ENCODE measurements at places on chromosomes 5 and 9.

DNA sequence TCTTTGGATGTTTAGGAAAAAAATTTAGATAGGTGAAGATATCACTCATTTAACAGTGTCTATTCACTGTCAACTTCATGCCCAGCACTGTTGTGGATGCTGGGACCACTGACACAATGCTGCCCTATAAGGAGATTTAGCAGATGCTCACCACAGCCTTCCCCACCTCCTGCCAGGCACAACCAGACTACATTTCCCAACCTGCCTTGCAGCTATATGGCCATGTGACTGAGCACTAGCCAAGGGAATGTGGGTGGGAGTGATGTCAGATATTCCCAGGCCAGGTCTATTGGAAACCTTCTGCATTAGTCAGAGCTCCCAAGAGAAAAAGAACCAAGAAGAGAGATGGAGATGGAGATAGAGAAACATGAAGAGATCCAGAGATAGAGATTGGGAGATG lies 302.6 kb upstream of the TAS2R1 start:
- no peak for DNase-seq

- DNase-seq = no peak
Observed at GRCh38 chr9:13805546-13805945, 508.4 kb downstream of the NFIB start.

GRCh38 chr5:73969195-73970036 lies 343.4 kb downstream of the ARHGEF28 start:
- DNase-seq = no peak

GRCh38 chr9:124871156-124871561 lies 9.2 kb downstream of the ARPC5L start:
- no peak for DNase-seq

GRCh38 chr9:36191290-36191645 lies 547 bp downstream of the CLTA start:
- DNase-seq = peak; percentile 28

- no peak for DNase-seq
Observed at GRCh38 chr9:28923351-28923750, 1350.1 kb upstream of the C9orf72 start.

DNA sequence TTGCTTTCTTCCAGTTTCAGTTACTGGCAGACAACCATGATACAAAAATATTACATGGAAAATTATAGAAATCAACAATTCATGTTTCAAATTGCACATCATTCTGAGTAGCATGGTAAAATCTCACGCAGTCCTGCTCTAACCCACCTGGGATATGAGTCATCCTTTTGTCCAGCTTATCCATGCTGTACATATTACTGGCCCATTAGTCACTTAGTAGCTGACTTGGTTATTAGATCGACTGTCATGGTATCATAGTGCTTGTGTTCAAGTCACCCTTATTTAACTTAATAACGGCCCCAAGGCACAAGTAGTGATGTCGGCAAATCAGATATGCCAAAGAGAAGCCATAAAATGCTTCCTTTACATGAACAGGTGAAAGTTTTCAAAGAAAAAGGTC lies 41.2 kb downstream of the NADK2 start:
- no peak for DNase-seq

- DNase-seq = no peak
Observed at GRCh38 chr5:133993185-133993936, 11.4 kb downstream of the VDAC1 start.

GRCh38 chr5:98556712-98557111 lies 216.8 kb upstream of the RGMB start:
- DNase-seq = no peak

DNA sequence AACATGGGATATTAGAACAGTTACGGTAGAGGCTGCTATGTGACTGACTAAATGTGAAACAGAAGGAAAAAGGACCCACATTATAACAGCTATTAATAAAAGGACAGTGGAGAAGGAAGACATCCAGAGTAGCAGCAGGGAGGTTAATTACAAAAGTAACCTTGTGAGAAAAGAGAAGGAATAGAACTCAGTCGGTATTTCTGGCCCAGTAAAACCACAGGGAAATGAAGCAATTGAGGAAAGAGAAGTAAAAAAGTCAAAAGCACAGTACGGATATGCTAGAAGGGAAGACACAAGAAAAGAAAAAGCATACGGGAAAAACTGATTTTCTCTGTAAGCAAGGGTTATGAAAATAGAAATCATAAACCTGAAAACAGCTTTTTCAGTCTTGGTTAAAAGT lies 164.7 kb downstream of the RFX3 start:
- no peak for DNase-seq

- DNase-seq = no peak
Observed at GRCh38 chr5:89535411-89535810, 652.4 kb upstream of the MEF2C start.

GRCh38 chr5:174972291-174972690 lies 247.9 kb downstream of the MSX2 start:
- no peak for DNase-seq

DNA sequence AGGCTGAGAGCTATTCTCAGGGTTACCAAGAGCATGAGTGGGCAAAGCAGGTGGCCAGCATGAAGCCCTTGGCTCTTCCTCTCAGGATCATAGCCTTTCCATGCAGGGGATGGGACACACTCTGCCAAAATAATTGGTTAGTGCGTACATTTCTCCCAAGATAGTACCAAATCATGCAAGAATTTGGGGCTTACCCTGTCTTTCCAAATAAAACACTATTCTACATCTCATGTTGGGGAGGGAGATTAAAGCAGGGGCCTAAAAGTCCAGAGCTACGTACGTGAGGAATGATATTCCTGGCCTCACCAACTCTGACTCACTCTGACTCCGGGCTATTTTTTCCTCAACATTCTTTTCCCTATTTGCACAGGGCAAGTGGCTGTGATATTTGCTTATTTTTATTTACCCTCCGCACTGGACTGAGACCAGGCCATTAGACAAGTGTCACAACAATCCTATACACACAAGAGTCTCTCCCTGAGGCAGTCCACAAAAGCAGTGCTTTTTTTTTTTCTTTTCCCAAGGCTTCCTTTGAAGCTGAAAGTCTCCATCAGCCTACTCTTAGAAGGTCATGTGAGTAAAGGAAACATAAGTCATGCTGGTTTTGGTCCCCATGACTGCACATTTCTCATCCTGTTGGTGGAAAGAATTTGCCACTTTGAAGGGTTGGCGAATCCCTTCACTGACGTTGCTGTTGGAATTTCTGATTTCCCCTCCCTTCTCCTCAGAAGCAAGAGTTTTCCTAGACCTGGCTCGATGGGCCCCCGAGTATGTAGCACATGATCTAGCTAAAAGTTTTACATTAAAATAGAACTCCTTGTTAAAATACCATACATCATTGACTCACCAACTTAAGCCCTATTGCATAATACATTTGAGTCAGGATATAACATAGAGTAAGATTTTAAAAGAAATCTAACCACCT lies 40.0 kb downstream of the TMEM252 start:
- DNase-seq = no peak

DNA sequence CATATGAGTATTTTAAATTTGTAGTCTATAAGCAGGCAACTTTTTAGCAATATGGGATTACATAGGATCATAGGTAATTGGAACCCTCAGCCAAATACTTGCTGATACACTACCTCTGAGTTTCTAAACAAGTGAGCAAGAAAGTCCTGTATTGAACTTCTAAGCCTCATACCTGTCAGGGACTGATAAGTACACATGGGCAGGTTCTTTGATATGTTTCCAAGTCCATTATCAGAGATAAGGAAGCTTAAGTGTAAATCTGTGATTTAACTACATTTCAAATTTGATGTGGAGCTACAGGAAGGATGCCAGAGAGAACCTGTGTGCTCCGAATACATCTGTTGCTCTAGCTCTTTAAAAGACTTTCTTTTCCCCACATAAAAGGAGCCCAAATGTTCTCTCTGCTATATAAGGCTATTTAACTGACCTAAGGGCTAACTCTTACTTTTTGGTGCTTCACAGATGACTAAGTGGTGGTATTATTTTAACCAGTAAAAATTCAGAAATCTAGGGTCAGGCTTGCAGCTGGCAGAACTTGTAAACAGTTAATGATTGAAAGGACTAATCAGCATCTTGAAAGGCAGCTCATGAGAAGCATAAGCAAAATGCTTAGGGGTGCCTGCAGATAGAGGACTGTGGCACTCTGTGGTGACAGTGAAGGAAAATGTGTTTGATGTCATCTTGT lies 228.6 kb downstream of the NR3C1 start:
- no peak for DNase-seq

DNA sequence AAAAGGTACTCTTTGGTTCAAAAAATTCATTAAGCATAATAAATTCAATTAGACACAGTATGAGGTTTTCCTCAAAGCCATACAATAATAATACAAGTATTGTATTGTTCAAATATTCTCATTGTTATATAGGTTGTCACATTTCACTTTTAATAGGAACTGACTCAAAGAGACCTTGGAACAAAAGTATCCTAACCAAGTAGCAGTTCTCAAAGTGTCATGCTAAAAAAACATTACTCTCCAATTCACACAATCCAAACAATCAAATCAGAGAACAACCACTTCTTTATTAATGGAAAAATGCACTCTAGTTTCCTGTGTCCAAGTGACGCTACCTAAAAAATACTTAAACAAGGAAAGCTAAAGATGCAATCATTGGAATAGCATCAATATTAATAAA lies 115.4 kb downstream of the DENND1A start:
- DNase-seq = no peak

DNA sequence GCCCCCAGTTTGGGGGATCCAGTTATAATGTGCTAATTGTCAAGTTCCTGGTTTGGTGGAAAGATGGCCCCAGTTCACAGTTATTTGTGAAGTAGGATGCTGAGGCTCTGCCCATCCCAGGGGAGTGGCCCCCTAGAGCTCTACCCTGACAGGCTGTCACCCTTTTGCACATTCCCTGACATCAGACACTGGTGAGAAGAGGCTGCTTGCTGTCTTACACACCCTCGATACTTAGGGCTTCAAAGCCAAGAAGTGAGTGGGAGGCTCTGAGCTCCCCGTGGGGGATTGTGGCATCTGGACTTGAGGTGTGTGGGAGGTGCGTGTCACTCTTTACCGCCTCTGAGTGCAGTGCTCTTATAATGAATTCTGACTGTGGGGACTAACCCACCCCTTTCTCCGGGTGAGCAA lies 168.5 kb downstream of the DOCK2 start:
- DNase-seq = no peak

GRCh38 chr5:118863345-118863744 lies 125.0 kb downstream of the DTWD2 start:
- DNase-seq = no peak

DNA sequence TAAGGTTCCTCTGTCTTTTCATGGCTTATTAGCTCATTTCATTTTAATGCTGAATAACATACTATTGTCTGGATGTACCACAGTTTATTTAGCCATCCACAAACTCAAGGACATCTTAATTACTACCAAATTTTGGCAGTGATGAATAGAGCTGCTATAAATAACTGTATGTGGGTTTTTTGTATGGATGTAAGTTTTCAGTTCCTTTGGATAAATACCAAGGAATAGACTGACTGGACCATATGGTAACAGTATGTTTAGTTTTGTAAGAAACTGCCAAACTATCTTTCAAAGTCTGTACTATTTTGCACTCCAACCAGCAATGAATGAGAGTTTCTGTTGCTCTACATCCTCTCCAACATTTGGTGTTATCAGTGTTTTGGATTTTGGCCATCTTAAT lies 38.7 kb downstream of the SCAMP1 start:
- DNase-seq = no peak

GRCh38 chr9:36074055-36074454 lies 37.3 kb downstream of the RECK start:
- no peak for DNase-seq

- DNase-seq = no peak
Observed at GRCh38 chr5:80191991-80192398, 63.9 kb downstream of the SERINC5 start.

- DNase-seq = no peak
Observed at GRCh38 chr5:141649056-141649688, 2.0 kb downstream of the FCHSD1 start.

DNA sequence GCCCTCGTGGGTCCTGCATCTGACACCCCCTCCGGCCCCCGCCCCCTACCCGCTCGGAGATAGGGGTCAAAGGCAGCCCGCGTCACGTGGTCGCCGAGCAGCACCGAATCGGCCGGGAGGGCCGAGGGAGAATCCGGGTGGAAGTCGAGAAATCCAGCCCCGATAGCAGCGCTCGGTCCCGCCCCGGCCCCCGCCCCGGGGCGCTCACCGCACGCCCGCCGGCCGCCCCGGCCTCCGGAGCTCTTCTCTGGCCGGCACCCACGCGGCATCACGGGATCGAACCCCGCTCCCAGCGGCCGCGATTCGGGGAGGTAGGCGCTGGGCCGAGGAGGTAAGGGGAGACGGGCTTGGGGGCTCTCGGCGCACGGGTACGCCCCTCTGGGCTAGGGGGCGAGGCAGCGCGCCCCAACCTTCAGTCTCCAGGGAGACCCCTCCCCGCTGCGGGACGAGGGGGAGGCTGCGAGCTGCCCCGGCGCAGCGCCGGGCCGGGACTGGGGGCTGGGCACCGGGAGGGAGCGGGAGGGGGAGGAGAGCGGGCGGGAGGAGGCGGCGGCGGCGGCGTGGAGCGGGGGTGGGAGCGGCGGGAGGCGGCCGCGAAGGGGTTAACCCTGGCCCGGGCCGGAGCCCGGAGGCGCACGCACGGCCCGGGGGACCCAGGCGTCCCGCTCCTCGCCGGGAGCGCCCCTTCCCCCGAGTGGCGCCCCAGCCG lies 22.1 kb upstream of the NDST1 start:
- DNase-seq = no peak

- DNase-seq = no peak
Observed at GRCh38 chr9:99130069-99130468, 25.2 kb downstream of the TGFBR1 start.

DNA sequence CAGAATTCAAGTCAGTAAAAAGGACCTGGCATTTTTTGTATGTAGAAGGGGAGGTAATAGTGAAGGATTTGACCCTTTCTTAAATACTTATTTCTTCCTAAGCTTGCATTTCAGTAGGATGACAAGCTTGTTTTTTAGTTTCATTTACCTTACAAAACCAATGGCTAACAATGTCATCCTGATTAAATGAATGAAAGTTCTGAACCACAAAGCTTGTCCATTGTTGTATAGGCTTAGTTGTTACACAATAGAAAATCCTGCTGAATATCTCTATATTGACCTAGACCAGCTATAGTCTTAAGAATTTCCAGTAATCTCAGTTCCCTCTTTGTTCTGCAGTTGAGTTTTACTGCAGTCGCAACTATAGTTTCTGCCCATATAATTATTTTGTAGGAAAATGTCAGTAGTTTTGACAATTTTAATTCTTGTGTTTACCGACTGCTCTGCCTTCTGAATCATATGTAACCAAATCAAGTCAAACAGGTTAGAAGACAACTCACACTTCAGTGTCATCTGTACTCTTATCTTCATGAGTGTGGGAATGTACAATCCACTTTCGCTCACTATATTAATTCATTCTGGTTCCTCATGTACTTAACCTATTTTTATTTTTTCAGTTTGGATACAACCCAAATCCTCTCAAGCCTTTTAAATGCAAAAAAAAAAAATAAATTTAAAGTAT lies 195.7 kb downstream of the CD180 start:
- DNase-seq = no peak

DNA sequence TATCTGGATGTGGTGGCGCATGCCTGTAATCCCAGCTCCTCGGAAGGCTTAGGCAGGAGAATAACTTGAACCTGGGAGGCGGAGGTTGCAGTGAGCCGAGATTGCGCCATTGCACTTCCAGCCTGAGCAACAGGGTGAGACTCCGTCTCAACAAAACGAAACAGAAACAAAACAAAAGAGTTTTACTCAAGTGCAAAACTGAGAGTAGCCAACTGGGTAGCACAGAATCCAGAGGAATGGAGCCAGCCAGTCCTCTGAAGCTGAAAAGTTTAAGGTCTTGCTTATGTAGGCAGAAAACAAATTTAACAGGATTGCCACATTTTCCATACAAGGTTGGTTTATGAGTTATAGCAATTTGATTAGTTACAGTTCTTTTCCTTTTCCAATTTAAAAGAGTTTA lies 32.0 kb downstream of the SPIN1 start:
- DNase-seq = no peak

GRCh38 chr5:170628028-170628427 lies 124.2 kb downstream of the KCNIP1 start:
- DNase-seq = no peak
